ENCODE measurements at places on chromosomes 13 and 19.

GRCh38 chr13:109233293-109233692 lies 553.1 kb downstream of the IRS2 start:
- no peak for DNase-seq

- DNase-seq: no peak
Measured at GRCh38 chr13:96091164-96092117, 1.5 kb downstream of the HS6ST3 start.

DNA sequence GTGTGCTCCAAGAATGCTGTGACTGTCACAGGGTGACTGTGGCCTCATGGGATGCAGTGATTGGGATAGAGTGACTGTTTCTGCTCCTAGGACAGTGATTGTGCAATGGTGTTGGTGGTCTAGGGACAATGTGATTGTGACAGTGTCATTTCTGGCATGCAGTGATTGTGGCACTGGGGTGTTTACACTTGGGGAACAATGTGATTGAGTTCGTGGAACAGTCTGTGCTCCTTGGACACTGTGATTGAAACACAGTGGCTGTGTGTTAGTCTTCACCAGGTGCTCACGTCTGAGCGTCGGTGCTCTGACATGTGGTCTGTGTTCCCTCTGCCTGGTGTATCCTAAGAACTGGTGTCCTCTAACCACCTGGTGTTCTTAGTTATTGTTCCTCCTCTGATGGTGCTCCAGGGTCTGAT lies 1.7 kb downstream of the PDE4A start:
- no peak for DNase-seq

- DNase-seq: no peak
Measured at GRCh38 chr19:12596485-12596884, 14.1 kb downstream of the ZNF490 start.

GRCh38 chr13:89227356-89227755 lies 1556.2 kb downstream of the SLITRK5 start:
- DNase-seq: no peak

- DNase-seq: no peak
Measured at GRCh38 chr13:60108589-60108988, 55.1 kb downstream of the DIAPH3 start.

GRCh38 chr13:109274188-109274821 lies 512.1 kb downstream of the IRS2 start:
- no peak for DNase-seq

DNA sequence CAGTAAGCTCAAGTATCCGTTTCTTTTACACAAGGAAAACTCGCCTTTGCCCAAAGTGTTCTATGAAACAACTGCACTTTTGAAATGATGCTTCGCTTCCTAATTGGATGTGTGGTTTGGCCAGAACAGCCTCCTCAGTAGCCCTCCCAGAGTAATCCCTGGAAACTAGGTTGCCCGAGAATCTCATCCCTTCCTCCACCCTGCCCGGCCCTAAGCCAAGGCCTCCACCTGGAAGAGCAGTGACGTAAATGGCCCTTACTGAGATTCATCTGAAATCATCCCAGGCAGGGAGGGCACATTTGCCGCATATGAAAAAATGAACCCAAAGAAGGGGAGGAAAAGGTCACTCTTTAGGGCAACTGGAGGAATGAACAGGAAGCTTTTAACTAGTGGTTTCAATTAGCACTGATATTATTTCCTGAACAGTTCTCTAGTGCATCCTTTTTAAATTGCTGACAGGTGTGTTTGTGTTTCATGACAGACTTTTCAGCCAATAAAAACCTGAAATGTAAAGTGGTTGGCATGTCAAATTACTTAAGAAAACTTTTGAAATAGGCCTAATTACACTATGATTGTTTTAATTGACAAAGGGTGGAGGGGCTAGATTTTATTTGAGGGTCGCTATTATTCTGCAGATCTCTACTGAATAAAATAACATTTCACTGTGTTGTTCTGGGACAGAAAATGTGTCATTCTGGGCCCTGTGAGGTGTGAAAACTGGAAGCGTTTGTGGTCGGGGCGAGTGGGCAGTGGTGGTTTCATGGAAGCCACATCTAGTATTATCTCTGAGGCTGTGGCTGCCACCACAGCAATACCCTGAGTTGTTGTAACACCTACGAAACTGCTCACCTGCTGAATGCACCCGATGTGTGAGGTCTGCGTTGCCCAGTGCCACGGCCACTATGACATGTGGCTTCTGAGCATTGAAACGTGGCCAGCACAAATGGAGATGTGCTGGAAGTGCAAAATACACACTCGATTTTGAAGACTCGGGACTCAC lies 112.1 kb downstream of the ZIC5 start:
- DNase-seq: no peak

DNA sequence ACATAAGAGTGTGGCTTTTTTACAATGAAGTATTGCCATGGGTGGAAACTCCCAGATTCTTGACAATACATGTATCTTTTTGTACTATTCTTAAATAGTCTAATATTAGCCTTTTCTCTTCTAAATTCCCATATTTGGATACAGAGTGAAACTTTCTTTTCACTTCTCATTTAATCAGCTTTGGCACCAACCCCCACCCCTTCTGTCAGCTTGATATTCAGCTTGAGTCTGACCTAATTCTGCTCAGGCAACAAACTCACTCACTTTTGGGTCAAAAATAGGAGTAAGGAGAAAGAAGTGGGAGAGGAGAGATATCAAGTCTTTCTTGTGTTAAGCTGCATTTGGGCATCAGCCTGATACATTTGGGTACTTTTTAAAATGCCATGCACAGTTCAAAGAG lies 397.5 kb downstream of the COG6 start:
- no peak for DNase-seq

DNA sequence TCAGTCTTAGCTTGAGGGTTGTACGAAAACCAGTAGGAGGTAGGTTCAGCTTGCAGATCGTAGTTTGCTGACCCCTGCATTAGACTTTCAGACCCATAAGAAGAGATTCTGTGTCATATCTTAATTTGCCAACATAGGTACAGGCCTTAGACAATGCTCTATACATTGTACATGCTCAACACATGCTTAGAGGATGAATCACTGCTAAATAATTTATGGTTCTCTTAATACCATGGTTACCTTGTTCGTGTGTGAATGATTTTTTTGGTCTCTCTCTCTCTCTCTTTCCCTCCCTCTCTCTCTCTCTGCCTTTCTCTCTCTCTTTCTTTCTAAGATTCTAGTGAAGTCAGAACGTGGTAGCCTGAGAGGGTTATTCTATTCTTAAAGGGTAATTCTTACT lies 112.2 kb downstream of the FGF14 start:
- no peak for DNase-seq

GRCh38 chr13:24605923-24606372 lies 74.3 kb upstream of the ATP12A start:
- no peak for DNase-seq

- DNase-seq: no peak
Measured at GRCh38 chr13:41833831-41834230, 127.1 kb downstream of the VWA8 start.

GRCh38 chr19:50557009-50557613 lies 11.1 kb downstream of the LRRC4B start:
- no peak for DNase-seq

DNA sequence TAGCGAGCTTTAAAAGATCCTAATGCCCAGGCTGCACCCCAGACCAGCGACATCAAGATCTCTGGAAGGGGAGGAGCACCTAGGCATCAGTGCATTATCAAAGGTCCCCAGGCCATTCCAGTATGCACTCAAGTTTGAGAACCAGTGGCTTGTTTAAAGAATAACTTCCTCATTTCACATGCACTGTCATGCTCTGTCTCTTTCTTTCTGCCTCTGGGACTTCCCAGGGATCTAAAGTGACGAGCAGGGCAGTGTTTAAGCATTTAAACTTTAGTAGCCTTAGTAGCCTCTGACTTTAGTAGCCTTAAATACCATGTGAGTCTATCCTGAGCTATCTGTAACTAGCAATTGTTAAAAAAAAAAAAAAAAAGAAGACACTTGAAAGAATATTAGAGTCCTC lies 8.9 kb upstream of the FARP1 start:
- DNase-seq: no peak

DNA sequence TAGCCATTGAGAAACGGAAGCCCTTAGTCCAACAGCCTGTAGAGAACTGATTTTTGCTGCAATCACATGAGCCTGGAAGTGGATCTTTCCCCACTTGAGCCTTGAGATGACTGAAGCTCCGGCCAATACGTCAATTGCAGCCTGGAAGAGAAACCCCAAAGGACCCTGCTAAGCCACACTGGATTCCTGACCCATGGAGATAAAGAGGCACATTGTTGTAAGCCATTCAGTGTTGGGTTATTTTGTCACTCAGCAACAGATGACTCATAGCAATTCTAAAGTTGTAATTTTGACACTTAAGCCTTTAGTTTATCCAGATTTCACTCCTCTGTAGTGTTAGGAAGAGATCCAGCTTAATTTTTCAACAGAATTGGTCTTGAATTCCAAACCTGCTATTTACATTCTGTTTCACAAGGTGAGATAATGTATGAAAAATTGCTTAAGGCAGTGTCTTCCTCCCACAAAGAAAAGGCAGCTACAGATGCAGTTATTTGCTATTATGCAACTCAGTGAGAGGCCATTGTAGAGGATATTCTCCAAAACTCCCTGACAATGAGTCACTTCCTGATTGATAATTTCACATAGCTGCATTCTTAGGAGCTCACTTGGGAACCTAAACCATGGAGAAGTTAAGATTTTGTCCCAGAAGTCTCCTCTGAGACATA lies 59.4 kb upstream of the TSHZ3 start:
- DNase-seq: peak; percentile 48

GRCh38 chr19:50537769-50538230 lies 24.1 kb upstream of the ASPDH start:
- peak; percentile 43 for DNase-seq

- no peak for DNase-seq
Measured at GRCh38 chr19:45953676-45954075, 20.0 kb downstream of the NOVA2 start.

GRCh38 chr13:112105244-112105681 lies 38.3 kb downstream of the SOX1 start:
- DNase-seq: no peak

- no peak for DNase-seq
Measured at GRCh38 chr19:3606690-3607289, at the start of gene TBXA2R. Gene TBXA2R (minus strand): TSS chr19:3606875. CDS start chr19:3600634, 6,241 bp downstream.

- DNase-seq: no peak
Measured at GRCh38 chr19:16518061-16518460, 21.9 kb downstream of the C19orf44 start.

DNA sequence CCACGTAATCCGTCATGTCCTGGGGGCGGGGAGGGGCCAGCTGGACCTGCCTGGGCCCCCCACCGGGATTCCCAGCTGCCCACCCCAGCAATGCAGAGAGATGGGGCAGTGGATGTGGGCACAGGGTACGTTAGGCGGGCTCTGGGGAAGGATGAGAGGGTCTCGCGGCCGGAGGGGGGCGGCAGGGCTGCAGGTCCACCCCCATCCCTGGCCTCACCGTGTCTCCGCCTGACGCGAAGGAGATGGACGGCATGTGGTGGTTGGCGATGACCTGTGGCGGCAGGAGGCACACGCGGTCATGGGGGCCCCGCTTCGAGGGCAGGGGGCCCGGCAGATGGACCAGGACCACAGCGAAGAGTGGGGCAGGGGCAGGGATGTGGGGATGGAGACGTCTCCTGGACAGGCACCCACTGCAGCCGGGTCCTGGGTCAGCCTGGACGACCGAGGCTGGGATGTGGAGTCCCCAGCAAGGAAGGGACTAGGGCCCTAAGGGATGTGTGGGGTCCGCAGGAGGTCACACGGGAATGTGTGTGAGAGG lies 24.4 kb downstream of the SHC2 start:
- no peak for DNase-seq

DNA sequence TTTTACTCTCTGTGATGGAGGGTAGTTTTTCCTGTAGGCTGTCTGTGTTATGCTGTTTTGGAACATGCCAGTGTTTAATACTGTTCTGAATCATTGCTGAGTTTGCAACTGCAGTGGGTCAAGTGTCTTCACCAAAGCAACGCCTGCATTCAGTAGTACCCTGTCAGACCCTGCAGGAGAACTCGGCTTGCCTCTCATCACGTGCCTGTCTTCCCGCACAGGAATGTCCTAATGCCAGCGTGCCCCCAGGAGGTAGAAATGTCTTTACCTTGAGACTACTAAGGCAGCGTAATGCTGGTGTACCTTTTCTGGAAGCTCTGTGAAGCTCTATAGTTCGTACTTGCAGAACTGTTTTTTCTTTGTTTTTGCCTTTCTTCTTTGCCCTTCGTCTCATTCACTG lies 42.3 kb downstream of the POLR1D start:
- DNase-seq: no peak

GRCh38 chr13:24187185-24187584 lies 26.7 kb downstream of the SPATA13 start:
- DNase-seq: no peak

DNA sequence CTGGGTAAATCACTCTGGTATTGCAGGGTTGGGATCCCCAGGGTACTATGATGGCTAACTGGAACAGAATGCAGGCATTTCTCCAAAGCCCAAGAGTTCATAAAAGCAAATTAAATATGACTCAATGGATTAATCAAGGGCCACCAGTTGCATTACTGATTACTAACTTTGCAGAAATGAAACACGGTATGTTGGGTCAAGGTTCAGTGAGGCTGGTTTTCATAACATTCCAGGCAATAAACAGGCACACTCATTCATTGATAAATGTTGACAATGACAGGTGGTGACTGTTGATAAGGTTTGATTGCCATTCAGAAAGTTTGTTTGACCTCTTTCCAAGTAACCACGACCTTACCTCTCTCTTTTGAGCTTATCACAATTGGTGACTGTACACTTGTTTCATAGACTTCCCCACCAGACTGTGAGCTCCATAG lies 506 bp upstream of the AP1M1 start:
- DNase-seq: peak; percentile 54

- DNase-seq: no peak
Measured at GRCh38 chr13:111513766-111514609, 193.5 kb downstream of the TEX29 start.

All from HS-27A (cell line).